ENCODE measurements at places on chromosomes 12 and 14.

- no peak for DNase-seq
These were observed 5.5 kb upstream of the KRT84 start for GRCh38 chr12:52390739-52391617.

DNA sequence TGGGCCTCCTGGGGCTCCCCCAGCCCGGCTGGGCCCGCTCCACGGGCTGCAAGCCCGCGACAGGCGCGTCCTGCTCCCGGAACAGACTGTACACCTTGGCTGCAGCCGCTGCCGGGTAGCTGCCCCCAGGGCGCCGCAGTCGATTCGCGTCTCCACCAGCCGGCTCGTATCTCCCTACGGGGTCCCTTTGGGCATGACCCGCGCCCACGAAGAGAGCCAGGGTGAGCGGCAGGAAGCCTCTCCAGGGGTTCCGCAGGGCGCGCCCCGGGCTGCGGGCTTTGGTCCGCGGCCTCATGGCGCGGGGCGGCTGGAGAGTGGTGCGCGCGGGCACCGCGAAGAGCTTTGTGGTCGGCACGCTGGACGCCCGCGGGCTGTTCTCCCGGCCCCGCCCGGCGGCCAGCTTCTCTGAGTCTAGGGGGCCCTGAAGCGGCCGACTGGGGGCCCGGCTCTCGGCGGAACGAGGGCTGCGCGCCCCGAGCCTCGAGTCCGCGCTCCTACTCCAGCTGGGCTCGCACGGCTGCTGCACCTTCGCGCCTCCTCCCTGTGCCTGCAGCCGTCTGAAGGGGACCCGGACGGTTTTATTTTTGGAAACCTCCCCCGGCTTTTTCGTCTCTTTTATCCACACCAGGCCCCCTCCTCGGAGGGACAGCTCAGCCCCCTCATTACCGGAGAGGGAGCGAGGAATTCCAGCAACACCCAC, at the start of gene LTBP2:
LTBP2 (minus strand) TSS at position 588 of the 700 bp plus-strand sequence; CDS start at position 295, 293 bp downstream.
- DNase-seq, result no peak

DNA sequence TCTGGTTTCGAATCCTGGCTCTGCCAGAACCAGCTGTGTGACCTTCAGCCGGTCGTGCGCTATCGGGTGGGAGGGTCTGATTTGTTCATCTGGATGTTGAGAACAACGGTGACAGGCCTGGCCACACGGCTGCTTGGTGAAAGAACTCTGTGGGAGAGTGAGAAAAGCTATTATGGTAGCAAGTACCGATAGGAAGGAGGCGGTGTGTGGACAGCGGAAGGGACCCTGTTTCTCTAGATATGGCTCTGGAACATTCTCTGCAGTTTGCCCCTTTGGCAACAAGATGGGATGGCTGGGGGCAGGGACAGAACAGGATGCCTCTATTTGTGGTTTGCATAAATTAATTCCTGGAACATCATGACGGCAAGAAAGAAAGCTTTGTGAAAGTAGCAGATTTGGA, 347.3 kb downstream of the AACS start:
- DNase-seq, result no peak

DNA sequence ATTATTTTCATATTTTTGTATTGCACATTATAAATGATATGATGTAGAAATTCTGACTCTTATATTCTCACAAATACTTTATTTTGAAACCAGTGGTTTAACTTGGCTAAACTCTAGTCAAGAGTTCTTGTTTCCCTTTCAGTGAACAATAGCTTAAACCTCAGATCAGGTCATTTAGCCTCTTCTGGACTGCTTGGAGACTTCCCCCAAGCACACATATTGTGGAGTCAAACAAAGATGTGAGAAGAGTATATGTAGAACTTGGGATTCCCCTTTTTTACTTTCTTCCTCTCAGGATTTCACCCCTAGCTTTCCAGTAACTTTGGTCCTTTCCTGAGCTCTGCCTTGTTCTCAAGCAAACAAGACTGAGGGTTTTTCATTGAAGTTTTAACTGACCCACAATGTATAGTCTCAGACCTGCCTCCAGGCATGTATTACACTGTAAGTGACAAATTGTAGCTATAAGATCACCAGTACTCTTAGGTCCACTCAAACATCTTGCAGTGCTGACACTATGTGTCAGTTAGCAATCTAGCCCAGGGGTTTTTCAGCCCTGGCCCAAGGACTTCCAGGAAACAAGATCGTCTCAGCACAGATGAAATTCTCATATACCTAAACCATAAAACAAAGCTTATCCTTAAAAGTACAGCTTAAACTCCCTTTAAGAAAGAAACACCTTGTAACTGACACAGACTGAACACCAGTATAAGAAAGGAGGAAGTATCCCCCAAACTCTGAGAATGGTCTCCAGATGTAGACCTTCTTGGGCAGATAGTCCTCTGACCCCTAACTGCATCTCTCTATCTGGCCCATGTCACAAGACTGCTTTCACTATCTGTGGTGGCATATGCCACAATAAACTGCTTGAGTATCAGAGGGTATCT, 98.6 kb downstream of the SLC6A15 start:
- no peak for DNase-seq

- no peak for DNase-seq
These were observed 46.7 kb downstream of the LRRC74A start for GRCh38 chr14:76872796-76873432.

DNA sequence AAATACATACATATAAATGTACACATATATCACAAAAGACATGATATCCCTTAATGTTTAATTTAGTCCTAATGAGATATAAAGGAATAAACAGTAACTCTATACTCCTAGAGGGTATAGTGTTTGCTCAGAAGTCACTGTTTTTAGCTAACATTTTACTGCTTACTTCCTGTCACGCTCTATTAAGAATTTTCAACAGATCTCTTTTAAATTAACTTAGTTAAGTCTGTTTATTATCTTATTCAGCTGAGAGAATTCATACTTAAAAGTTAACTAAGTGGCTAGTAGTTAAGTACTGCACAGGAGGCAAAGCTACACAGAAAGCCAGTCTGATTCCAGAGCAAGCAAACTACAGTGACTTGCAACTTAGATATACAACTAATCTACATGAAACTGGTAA, 39.9 kb downstream of the GXYLT1 start:
- no peak for DNase-seq

DNA sequence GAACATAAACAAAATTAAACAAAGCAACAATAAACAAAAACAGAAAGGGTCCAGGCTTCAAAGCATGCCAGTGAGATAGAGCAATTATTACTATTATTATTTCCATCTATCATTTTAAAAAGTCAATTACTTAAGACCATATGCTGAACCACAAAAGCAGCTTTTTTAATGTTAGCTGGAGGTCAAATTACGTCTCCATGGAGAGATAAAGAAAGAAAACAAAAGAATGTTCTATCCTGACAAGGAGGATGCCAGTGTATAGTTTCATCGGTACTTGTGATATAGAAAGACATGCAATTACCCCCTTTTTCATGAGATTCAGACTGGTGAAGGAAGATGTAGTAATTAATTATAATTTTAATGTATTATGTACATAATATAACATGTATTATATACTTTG, 81.6 kb upstream of the DCN start:
- no peak for DNase-seq

- no peak for DNase-seq
These were observed 15.5 kb downstream of the REM2 start for GRCh38 chr14:22898302-22899090.

DNA sequence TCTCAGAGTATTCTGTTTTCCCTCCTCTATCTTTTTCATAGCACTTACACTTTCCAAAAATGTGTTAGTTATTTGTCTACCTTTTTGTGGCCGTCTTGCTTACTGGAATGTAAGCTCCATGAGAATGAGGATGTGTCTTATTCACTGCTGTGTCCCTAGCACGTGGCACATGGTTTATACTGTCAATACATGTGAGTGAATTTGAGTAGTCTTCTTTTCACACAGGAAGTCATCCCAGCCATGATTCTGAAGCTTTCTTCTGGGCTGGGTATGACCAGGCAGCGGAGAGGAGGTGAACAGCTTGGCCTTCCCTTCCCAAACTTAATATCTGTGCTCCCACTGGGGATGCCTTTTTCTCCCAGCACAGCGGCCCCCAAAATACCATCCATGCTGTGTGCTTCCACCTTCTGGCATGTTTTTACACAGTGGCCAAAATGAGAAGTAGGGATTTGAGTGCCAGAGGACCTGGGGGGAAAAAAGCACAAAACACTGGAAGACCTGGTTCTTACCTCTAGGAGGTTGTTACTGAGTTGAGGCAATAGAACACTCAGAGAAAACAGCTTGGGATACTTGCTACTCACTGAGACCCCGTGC, 10.3 kb downstream of the PLEKHG3 start:
- DNase-seq, result no peak
